ENCODE measurements at places on chromosomes 3 and 15. TPM values are rescaled to one million over a fixed set of nuclear protein-coding genes. Genes with fewer than 3 reads are reported as not detected.

Gene CX3CR1
- total RNA-seq: not detected

Gene RGMA
- total RNA-seq: 17.7 TPM

Gene GOLGA8Q
- total RNA-seq: not detected

Gene AEN
- total RNA-seq: 17.9 TPM
